Anterior cingulate cortex (tissue), 58 donors: ENCODE measurements at places on chromosomes 6 and 20.

DNA sequence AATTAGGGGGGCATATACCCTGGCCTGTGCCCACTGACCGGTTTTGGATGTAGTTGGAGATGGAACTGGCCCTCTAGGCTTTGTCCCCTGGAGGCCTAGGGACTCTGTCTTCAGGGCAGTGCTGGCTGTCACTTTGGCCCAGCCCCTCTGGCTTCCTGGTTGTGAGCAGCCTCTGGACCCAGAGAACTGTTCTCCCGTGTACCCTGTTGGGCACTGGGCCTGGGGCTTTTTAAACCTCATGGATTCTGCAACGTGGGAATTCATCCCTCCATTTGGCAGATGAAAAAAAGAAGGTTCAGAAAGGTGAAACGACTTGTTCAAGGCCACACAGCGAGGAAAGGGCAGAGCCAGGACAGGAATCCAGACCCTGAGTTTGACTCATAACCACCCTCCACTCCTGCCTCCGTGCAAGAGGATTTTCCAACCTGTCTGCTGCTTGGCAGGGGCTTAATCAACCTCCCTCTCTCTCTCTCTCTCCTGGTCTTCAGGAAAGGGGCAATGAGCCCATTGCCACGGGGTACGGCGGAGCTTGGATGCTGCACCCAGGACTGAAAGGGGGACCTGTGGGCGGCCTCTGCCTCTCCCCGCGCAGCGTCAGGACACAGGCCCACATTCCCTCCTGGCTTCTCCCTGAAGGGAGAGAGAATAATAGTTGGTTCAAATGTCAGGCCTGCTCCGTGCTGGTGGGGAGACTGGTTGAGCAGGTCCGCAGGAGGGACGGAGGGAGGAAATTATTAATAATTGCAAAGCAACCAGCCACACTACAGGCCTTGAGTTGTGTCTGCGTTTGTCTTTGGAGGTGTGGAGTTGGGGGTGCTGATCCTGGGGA, 56.0 kb downstream of the CEBPB start:
- no peak for DNase-seq

DNA sequence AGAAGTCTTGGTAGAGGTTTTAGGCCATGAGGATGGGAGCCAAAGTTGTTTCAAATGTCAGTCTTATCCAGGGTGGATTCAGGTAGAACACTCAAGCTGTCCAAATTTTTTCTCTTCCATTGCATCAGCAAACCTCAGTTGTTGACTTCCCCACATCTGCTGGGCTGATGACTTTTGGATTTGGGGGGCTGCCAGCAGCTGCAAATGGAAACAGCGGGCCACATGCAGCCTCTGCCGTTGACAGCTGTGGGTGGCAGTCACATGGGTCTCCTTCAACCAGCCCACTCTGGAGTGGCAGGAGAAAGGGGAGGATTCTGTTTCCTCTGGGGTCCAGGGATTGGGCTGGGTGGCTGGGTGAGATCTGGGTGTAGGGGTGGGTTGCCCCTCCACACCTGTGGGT, 5.8 kb upstream of the MLN start:
- DNase-seq = no peak

- DNase-seq = no peak
Measured at GRCh38 chr6:151067684-151068596, 171.8 kb upstream of the AKAP12 start.

DNA sequence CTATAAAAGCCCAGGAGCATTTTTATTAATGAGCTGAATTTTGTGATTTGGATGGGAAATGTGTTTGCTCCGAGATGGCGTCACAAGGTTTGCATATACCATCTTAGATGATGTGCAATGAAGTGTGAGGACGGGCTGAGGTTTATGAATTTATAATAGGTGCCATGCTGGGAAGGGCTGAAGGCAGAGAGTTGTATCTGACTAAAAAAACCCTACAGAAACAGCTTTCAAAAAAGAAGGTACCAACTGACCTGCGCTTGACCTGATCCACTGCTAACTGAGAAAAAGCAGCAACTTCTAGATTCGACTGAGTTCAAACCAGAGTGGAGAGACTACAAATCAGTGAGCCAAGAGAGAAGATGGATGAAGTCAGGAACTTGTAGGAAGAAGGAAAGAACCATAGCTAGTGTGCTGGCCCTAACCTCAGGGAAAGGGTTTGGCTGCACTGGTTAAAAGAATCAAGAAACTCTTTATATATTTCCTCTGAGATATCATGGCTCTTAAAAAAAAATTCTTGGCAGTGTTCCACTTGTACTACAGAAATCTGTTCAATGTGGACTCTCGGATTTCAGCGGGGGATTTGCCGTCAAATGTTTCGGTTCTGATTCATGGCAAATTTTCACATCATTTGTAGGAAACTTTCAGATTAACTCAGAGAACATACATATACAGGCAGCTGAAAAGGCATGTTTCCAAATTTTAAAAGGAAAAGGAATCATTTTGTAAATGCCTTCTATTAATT, 56.5 kb upstream of the HDGFL1 start:
- DNase-seq = no peak

DNA sequence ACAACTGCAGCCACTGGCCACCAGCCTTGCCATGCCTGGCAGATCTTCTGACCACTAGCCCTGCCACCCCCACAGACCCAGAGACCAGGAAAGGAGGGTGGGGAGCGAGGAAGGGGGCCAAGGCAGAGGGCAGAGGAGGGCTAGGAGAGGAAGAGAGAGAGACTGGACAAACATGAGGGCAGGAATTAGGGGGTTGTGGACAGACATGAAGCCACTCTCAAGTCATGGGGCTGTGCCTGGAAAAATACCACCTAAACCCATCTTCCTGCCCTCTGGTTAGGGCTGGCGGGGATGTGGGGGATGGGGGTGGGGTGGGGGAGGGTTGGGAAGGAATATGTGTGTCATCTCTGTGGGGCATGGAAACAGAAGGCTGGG, 1.4 kb upstream of the SLC29A1 start:
- DNase-seq = no peak
